NCI-H748 treated with DMSO at 0.1 percent for 48 hours (cell line): ENCODE measurements at places on chromosomes 2 and 18.

GRCh38 chr2:232306741-232307305, 71.7 kb upstream of the ALPP start:
- no peak for DNase-seq

DNA sequence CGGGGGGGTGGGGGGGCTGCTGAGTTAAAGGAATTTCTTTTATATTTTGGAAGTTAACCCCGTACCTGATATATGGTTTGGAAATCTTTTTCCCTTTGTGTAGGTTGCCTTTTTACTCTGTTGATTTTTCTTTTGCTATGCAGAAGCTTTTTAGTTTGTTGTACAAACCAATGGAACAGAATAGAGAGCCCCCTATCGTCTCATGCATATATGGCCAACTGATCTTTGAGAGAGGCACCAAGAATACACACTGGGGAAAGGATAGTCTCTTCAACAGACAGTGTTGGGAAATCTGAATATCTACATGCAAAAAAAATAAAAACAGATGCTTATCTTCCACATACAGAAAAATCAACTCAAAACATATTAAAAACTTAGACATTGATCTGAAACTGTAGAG, 647.8 kb upstream of the KLHL29 start:
- no peak for DNase-seq

DNA sequence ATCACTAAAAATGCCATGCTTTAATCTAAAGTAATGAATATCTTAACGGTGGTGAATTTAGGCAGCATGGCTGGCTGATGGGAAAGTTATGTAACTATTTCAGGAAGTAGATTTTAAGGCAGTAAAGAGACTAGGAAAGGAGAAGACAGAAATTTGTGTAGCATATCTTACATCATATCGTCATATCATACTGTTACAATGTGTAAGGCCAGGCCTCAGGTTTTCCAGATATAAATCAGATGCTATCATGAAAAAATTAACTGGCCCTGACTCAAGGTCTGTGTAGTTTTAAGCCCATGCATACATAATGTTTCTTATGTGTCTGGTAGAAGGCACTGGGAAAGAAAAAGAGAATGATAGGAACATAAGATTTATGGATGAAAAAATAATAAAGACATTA, 8.9 kb upstream of the FAP start:
- DNase-seq = no peak

GRCh38 chr2:33377048-33377447, 99.4 kb upstream of the RASGRP3 start:
- no peak for DNase-seq

DNA sequence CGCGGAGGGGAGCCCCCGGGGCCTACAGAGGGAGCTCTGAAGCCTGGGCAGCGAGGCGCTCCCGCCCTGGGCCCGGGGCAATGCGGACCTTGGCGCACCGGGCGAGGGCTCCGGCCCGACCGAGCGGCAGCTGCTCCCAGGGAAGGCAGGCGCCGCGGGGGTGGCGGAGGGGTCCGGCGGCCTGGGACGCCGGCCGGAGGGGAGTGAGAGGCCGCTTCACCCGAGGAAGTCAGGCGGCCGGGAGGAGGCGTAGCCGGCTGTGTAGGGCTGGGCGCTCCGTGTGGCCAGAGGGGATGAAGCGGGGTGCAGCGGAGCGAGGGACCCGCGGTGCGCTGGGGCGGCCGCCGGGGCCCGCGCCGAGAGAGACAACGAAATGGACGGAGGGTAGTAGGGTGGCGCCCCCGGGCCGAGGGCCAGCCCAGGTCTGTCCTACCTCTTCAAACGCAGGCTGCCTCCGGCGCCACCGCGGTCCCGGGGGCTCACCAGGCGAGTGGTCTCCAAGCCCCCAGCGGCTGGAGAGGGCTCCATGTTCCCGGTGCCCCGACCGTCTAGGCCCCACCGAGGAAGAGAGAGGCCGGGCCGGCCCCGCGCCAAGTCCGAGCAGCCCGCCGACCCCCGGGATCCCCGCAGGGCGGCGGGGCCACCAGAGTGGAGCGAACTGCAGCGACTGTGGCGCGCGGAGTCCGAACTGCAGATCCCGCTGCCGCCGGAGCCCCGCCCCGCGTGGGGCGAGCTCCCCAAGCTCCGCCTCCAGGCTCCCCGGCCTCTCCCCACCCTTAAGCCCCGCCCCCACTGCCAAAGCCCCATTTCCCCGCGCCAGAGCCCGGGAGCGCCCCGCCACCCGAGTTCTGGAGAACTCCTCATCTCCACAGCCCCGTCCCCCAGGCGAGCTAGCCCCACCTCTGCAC, at the start of gene SLC30A3:
Gene SLC30A3 (minus strand): TSS at position 669 of the 908 bp plus-strand sequence. CDS start 141 bp downstream, at position 528.
- DNase-seq = peak; percentile 49

- DNase-seq = no peak
Measured at GRCh38 chr2:12274591-12274990, 442.1 kb upstream of the TRIB2 start.

DNA sequence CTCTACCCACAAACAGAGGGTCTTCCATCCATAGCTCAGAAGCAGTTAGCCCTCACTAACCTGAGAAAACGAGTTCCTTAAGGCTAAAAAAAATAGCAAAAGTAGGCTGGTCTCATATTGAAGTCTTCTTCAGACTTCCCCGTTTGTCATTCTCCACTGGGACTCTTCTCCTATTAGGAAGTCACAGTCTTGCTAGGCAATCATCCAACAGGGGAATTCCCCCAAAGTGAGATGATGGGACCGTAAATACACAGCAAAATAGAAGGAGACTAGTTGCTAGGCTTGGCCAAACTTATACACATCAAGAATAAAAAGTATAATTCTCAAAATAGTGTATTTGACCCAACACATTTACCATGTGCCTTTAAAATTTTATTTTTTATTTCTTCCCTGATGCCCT, 34.3 kb downstream of the COL6A3 start:
- no peak for DNase-seq

- no peak for DNase-seq
Measured at GRCh38 chr2:64336171-64336570, 117.8 kb upstream of the LGALSL start.

DNA sequence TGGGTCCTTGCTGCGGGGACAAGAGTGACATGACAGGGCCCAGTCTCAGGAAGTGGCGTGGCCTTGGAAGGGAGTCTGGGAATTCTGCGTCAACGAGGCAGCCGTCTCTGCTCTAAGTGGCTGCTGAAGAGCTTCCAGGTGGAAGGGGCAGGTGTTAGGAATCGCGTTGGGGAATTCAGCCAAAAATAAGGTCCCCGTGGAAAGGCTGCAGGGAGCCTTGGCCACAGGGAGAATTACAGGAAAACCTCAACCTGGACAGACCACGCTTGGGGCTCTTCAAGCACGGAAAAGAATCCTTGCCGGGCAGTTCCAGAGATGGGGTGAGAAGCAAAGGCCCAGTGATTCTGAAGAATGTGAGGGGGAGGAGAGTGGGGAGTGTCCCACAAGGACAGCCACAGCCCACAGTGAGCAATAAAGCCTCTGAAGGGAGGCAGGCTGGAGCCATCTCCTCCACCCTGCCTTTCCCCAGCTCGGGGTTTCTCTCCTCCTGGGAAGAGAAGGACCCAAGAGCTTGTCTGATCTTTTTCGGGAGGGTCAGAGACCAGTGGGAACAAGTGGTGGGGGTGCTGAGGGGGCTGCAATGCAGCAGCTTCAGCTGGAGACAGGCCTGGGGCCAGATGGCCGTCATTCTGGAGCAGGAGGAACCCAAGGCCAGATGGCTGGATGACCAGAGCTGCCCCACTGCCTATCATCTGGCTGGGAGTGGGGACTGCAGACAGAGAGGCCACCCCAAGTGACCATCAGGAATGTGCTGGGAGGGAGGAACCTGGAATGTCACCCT, 106.4 kb upstream of the SMAD2 start:
- DNase-seq = no peak

GRCh38 chr18:64097497-64097896, 51.4 kb downstream of the LINC00305 start:
- DNase-seq = no peak

GRCh38 chr2:105141099-105141614, 100.4 kb upstream of the GPR45 start:
- no peak for DNase-seq

- DNase-seq = no peak
Measured at GRCh38 chr2:173623438-173624319, 269.0 kb downstream of the CDCA7 start.

DNA sequence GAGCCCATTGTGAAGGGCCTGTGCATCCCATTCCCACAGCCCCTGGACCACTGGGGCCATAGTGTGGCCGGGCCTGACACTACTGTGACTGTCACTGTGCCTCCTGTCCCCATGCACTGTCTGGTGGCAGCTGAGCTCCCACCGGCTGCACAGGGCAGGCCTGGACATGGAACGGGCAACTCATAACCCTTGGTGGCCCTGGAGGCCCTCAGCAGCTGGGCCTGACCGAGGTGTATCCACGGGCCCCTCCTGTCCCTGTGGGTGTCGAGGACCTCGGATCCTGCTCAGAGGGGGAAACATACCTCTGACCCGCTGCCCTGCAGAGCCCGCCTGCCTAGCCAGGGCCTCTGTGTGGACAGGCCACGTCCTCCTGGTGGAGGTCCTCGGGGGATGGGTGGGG, 7.8 kb upstream of the GAL3ST2 start:
- no peak for DNase-seq
